ENCODE measurements at places on chromosomes 2 and 18.

DNA sequence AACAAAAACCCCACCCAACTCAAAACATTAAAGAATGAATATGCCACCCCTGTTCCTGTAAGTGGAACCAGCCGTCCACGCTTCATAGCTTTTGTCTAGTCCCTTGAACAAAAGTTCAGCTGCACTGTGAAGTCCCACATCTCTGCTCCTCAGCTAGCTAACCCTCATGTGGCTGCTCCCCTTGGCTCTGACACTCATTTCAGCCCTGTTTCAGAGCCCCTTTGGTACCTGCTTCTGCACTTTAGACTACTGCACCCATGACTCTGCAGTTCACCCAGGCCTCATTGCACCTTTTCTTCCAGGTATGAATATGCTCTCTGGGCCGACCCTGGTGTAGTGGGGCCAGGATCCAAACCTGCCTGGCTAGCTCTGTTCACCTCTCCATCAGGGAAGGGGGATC lies 155.3 kb downstream of the DIS3L2 start:
- no peak for DNase-seq

DNA sequence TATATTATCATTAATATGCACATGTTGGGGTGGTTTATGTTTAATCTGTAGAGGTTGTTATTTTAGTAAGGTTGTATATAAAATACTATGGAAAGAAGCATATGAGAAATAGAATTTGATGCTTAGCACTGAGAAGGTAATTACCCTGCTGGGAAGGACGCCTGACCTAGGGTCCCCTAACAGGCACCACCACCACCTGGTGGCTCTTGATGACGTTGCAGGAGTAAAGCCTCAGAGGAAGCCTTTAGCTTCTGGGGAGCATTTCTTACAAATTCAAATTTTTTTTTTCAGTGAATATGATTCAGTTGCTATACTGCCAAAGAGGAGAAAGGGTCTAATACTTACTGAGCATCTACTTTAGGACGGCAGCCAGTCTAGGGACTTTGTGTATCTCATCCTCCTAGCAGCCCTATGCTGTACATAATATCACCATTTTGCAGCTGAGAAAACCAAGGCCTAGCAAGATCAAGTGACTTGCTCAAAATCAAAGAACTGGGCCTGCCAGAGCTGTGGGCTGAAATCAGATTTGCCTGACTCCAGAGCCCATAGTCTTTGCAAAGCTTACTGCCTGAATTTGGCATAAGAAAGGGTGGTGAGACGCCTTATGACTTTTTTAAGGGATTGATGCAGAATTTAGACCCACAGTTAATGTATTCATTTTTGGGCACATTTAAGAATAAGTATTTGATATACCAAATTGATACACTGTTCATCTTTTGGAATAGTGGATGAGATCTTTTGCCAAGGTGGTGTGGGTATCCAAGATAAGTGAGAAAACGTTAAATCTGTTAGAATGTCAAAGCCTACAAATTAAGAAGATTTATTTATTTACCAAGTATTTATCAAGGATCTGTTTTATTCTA lies 78.8 kb upstream of the GAREM1 start:
- DNase-seq = peak; percentile 14

DNA sequence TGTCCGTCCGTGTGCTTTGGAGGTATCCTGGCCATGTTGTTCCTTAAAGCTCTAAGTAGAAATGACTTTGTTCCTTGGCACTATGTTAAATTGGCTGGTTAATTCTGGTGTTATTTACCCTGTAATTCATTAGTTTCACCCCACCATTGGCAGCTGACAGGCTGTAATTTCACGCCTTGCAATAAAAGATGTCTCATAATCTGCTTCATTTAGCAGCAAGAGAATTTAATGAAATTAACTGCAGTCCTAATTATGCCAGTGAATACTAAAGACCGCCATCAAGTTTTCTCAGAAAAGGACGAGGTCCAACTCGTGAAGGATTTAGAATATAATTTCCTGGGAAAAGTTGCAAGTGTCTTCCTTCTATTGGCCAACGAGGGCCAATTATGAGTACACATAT lies 319.2 kb downstream of the GBX2 start:
- DNase-seq = no peak

GRCh38 chr2:217085543-217085942 lies 225.7 kb upstream of the TNP1 start:
- DNase-seq = no peak
